Activated naive CD4-positive, alpha-beta T cell (primary cell): ENCODE measurements at places on chromosomes 16 and 17.

- no peak for DNase-seq
These were observed 101.2 kb downstream of the ZNF423 start for GRCh38 chr16:49754495-49755312.

GRCh38 chr17:59361386-59361785 lies 29.9 kb downstream of the YPEL2 start:
- DNase-seq: no peak

DNA sequence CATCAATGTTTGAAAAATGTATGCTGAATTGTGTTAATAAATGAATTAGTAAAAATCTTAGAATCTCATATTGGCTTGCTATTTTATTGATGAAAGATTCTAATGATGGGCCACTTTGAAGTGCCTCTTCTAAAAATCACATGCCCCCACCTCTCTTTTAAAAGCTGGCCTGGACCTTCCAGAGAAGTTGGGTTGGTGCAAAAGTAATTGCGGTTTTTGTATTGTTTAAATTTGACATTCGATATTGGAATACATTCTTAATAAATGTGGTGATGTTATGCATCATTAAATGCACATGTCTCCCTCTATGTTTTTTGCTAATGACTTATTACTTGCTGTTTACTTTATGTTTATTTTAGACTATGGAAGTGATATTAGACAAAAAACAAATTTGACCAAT lies 314.6 kb upstream of the C16orf82 start:
- no peak for DNase-seq

DNA sequence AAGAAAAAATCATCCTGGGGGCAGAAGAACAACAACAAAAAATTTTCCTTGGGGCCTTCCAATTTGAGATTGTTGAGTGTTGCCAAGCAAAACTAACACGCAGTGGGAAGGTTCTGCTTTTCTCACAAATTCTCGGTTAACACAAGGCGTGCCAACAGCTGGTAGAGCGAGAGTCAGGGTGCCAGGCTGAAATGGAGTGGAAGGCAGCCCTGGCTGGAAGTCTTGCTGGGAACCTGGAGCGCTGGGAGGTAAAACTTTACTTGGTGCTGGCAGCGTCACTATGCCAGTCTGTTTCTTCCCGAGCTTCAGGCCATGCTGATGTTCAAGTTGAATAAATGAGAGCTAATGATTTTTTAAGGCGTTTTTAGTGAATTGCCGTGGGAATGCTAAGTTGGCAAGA lies 189.4 kb downstream of the WWOX start:
- no peak for DNase-seq

GRCh38 chr17:77841742-77842527 lies 116.6 kb upstream of the TNRC6C start:
- no peak for DNase-seq

GRCh38 chr16:66342294-66342900 lies 24.1 kb upstream of the CDH5 start:
- DNase-seq: no peak

GRCh38 chr17:64074704-64075426 lies 54.4 kb upstream of the ICAM2 start:
- no peak for DNase-seq

DNA sequence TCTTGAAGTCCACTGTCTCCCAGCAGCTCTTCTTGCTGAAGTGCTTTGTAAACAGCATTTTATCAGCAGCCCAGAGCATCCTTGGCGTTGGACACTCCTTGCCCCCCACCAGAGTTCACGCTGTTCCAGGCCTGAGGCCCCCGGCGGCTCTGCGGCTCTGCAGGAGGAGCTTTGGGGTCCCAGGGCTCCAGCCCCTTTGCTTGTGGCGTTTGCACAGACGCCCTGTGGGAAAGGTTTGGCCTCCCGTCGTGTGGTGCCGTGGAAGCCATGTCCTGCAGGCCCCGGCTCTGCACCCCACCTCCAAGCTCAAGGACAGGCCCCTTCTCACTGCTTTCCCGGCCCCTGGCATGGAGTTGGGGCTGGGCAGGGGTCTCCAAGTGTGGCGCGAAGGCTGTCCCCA lies 14.1 kb downstream of the METRNL start:
- DNase-seq: no peak

DNA sequence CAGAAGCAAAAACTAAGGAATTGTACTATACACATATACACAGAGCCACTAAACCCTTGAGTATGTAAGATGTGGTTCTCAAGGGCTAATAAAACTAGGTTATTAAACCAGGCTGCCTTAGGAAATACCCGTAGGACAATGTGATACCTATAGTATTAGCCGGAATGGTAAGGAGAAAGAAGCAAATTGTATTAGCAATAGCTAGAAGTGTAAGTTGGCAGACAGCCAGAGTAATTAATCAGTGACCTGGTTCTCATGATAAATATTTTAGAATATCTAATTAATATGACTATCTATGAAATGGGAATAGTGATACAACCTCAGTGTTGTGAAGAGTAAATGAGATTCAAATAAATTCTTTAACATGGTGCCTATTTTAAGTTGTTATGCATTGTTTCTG lies 18.6 kb downstream of the GDPD1 start:
- DNase-seq: no peak

DNA sequence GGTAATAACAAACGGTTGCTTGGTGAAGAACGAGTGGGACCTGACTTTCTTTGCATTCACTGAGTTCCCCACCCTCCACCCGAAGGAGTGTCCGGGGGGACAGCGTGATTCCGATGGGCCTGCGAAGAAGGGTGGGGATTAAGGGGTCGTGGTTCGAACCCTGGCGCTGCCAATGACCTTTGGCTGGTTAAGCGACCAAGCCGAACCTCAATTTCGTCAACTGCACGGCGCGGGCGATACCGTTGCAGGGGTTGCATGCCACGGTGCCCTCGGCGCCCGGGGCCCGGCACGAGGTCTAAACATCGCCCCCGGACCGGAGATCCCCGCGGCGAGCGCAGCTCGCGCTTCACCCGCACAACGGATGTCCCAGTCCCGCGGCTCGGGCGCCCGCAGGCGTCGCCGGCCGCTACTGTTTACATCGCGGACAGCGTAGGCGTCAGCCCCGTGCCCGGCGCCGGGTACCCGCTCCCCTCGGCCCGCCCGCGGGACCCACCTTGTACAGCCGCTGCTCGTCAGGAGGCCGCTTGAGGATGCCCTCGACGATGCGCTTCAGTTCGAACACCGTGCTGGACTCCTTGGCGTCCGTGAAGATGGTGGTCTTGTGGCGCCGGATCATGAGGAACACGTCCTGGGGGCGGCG lies 460 bp downstream of the ELOB start:
- peak; percentile 32 for DNase-seq

DNA sequence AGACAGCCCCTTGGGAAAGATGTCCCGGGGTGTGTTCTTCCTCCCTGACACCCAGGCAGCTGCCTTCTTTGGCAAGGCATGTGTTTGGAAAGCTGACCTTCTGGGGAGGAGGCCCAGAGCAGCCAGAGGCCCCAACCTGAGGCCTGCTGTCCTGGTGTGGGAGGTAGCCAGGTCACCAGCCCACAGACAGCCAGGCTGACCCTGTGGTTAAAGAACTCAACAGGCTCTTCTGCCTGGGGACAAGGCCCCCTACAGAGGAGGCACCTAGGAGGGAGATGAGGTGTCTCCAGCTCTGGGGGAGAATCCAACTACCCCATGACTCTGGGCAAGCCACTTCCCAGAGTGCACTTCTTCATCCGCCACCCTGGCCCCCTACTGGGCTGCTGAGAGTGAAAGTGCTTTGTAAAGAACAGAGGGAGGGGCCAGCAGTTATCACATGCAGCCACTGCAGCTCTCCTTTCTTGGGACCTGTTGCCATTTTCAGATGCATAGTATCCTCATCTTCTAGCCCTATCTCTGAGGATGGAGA lies 13.1 kb upstream of the SREBF1 start:
- DNase-seq: no peak

- no peak for DNase-seq
These were observed 28.4 kb upstream of the SLC25A19 start for GRCh38 chr17:75317671-75318070.

DNA sequence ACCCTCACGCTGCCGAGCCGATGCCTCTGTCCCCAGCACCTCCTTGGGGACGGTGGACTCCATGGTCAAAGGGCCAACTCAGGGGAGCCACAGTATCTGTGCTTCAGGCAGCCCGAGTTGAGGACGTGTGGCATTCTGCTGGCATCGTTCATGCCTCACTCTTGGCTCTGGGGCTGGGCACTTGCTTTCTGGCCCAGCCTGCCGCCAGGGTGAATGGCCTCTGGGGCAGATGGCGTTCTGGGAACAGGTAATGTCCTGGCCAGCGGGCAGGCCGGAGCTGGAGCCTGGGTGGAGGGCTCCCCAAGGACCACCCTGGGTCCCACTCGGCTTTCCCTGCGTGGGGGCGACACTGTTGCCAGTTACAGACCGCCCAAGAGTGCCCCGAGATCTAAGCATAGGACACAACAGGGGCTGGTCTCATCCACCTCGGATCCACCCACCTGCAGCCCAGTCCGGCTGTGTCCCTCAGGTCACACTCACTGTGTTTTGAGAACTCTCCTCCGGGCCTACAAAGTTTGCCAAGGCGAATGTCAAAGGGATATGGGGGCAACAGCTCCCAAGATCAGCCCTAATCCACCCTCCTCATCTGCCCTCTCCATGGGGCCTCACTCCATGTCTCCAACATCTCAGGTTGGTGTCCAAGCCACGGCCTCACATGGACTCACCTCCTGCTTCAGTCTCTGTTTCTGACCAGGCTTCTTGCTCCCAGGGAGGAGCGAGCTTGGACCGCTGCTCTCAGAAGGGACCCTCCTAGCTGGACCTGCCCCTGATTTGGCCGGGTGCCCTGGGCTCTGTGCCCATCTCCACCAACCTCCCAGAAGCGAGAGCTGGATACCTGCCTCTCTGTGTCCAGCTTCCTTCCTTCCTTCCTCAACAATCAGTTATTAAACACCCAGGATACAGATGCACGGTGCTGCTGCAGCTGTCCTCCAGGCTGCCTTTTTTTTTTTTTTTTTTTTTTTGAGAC lies 60.8 kb downstream of the TMEM235 start:
- no peak for DNase-seq

- no peak for DNase-seq
These were observed 287.2 kb upstream of the HSBP1 start for GRCh38 chr16:83520596-83520995.

- DNase-seq: no peak
These were observed 41.3 kb downstream of the BAIAP2 start for GRCh38 chr17:81076141-81076679.

DNA sequence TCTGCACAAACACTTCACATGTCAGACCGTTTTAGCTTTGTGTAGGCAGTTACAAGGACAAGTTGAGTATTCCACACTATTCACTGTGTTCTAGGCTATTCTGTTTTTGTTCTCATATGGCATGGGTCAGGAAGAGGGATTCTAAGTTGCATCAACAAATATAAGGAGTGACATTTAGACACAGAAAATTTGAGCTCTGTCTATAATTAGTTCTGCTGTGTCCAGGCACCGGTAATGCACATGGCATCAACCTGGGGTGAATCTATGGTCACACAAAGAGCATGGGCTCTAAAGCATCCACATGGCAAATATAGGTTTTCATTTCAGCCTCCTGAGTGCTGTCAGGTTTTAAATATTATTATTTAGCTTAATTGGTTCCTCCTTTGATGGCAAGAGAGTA lies 130.4 kb upstream of the PMFBP1 start:
- DNase-seq: no peak

DNA sequence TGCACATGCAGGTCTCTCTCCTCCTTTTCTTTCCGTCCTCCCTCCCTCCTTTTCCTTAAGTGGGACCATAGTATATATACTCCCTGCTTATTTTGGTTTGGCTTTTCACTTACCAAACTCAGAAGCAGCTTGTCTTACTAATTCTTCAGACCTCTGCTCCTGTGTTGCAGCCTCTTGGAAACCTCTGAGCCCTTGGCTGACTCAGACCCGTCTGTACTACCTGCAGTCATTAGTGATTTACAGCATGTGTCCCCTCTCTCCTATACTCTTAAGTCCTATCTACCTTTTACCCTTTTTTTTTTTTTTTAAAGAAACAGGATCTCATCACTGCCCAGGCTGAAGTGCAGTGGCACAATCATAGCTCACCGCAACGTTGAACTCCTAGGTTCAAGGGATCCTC lies 207.0 kb downstream of the STX8 start:
- no peak for DNase-seq

DNA sequence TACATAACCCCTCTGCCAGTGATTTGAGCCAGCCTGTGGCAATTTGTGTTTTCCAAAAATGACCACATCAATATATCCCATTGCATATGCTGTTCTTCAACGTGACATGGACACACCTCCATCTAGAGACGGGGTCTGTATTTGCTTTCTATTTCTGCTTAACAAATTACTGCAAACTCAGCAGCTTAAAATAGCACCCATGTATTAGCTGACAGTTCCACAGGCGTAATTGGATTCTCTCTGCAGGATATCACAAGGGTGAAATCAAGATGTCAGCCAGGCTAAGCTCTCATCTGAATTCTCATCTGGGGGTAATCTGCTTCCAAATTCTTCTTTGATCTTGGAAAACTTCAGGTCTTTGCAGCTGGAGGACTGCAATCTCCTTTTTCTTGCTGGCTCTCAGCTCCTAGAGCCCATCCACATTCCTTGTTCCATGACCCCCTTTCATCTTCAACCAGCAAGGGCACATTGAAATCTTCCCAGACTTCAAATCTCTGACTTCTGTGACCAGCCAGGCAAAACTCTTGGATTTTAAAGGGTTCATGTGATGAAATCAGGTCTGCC lies 8.2 kb downstream of the KRT9 start:
- DNase-seq: no peak

GRCh38 chr17:65820811-65821210 lies 259.4 kb upstream of the AXIN2 start:
- no peak for DNase-seq

- no peak for DNase-seq
These were observed 2.4 kb upstream of the ZNF18 start for GRCh38 chr17:11999696-12000095.

DNA sequence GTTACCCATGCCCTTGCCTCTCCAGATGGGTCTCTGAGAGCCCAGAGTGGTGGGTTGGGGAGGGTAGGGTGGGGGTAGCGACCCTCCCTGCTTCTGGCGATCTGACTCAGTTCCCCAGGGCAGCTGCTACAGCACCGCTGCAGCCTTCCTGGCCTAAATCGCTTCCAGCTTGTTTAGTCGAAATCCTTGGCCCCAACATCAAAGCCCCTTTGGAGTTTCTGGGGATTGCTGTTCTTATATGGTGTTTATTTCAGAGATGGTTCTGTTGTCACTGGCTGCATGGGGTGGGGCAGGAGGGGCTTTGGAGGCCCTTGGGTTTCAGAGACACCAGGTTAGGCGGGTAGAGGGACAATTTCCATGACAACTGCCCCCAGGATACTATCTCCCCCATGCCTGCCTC lies 35.9 kb downstream of the FZD2 start:
- DNase-seq: no peak

GRCh38 chr17:3532859-3533142 lies 24.8 kb downstream of the TRPV3 start:
- no peak for DNase-seq
